ENCODE measurements at places on chromosomes 1 and 21.

DNA sequence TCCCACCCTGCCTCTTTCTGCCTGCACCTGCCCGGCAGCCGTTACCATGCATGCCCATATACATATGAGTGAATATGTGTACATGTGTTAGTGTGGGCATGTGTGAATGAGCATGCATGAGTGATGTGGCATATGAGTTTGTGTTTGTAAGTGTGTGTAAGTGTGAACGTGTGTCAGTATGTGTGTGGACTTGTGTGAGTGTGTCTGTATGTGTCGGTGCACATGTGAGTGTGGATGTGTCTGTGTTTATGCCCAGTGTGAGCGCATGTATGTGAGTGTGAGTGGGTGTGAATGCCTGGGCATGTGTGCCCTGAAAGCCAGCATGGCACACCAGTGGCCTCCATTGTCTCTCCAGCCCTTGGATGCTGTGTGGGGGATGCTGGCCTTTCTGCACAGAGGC is 2.5 kb upstream of the UMODL1 start:
- DNase-seq, result no peak

DNA sequence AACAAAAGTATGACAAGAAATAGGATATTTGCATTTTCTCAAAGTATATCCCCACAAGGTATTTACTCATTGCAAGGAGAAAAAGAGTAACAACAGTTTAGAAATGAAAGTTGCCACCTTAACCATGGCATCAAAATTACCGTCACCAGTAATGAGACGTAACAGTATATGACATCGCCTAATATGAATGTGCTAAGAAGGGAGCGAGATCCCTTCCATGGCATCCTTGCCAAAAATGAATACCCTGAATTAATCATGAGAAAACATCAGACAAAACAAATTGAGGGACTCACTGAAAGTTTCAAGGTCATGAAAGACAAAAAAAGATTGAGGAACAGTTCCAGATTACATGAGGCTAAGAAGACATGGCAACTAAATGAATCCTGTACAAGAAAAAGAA is 78.9 kb upstream of the MROH9 start:
- no peak for DNase-seq

- DNase-seq, result no peak
Measured at GRCh38 chr1:109261006-109261405, 11.7 kb downstream of the CELSR2 start.

- DNase-seq, result no peak
Measured at GRCh38 chr1:202807451-202807925, 733 bp downstream of the KDM5B start.

DNA sequence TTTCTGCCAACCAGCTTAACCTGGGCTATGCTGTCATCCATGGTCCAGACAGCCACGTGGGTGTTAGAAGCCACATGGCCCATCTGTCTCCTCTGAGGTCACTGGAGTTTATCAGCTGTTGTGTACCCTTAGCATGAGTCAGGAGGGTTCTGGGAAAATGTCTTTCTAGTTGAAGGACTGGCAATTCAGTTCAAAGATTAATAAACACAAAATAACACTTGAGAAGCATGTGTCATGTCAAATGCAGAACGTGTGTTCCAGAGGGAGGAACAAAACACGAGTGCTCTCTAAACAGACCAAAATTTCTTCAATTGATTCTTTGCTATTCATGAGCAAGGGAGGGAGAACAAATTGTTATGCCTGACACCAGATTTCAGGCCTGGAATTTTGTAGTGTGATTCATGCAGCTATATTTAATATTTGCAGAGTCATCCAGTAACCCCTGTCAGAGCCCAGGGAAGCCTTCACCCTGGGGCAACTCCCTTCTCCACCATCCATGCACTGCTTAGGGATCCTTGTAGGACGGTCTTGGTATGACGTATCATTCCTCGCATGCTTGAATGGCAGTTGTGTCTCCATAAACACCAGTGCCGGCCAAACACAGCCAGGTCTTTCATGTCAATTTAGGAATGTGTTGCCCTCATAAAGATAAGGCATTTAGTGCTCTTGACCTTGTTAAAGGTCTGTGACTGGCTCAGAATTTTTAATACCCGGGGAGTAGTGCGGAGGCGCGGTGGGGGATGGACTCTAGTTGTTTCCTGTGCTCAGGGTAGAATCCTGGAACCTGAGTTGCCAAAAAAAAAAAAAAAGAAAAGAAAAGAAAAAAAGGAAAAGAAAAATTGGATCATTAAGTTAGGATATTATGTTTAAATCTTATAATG is 27.7 kb upstream of the DYRK1A start:
- DNase-seq, result no peak

DNA sequence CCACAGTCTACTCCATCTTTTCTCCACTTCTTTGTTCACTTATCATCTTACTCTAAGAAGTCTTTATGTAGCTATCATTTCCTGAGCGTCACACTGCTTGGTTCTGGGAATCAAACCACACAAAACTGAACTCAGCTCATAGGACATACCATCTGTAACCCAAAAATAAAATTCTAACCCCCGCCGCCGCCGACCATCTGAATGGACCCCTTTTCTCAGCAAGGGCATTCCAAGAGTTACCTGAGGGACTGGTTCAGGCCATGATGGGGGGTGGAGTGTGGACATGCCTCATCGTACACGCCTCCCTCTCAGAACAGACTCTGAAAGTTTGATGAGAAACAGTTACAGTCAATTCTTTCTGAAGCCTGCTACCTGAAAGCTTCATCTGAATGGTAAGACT is 12.6 kb upstream of the CHI3L2 start:
- DNase-seq, result no peak

GRCh38 chr21:29096218-29097015 is 23.0 kb upstream of the CCT8 start:
- no peak for DNase-seq

- DNase-seq, result no peak
Measured at GRCh38 chr1:3942416-3943122, 42.5 kb upstream of the C1orf174 start.

DNA sequence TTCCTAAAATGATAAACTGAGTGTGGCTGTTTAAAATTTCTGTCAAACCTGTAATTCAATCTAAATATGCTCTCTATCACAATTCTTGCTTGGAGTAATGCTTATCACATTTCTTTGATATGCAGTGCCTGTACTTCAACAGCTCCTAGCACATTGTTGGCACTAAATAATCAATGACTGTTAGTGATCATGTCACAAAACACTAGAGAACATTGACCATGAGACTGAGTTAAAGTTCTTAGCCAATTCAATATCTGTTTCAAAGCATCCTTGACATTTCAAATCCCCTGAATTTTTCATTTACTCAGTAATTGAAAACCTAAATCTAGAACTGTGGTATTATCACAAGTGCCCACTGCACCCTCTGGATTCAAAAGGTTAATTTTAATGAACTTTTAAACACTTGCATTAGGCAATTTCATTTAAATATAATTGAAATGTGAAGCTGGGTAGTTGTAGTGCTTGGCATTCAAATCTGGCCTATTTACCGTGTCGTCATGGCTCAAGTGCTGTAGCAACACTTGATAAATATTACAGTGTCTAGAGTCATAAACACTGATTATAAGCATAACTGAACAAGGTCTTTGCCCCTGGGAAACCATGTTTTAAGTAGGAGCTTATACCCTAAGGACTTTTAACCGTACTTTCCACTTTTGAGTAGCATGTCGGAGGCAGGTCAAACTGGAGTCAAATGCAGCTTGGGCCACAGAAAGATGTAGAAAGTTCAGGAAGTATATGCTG is 143.6 kb downstream of the LRRC7 start:
- no peak for DNase-seq

DNA sequence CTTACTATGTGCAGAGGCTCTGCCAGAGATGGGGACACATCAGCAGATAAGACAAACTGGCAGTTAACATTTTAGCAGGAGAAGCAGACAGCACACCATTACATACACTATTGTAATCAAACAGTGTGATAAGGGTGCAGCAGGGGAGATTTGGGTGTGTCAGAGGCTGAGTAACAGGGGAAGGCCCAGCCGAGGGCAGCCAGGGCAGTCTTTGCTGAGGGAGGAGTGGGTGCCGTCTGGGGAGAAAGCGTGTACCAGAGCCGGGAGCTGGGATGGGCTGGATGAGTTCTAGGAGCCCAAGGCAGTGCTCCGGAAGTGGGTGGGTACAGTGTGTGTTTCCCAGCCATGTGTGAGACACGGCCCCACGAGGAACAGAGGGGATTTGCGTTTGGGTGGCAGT is 31.2 kb downstream of the KCNA10 start:
- DNase-seq, result no peak

DNA sequence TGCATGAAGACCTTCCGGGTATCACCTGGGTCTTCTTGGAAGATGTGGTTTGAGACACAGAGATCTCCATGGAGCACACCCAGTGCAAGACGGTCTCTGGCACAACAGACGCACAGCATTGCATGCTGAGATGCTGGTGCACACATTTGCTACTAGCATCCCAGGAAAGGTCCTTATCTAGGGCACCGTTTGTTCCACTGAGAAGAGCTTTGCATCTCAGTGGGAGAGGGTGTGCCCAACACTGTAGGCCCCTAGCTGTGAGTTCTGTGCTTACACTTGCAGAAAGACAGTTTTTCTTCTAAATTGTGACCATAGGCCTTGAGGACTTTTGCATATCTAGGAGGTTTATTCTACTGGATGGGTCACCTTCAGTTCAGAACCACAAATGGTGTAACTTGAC is 554.1 kb downstream of the MATN1 start:
- DNase-seq, result no peak

GRCh38 chr1:186139701-186140100 is 235.4 kb downstream of the TPR start:
- no peak for DNase-seq

DNA sequence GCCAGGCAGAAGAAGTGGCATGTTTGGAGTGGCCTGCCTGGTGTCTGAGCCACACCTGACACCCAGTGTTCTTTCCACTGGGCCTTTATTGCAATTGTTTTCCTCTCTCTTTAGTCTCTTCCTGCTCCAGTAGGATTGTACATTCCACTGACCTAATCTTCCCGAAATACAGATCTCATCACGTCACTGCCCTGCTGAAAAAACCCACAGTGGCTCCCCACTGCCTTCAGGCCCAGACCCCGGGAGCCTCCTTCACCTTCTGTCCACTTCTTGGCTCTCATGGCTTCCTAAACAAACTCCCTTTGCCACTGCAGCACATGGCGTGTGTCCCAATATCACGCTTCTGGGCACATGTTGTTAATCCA is 25.3 kb upstream of the ATP5PO start:
- no peak for DNase-seq

GRCh38 chr1:11143907-11144306 is 44.2 kb upstream of the EXOSC10 start:
- DNase-seq, result no peak

DNA sequence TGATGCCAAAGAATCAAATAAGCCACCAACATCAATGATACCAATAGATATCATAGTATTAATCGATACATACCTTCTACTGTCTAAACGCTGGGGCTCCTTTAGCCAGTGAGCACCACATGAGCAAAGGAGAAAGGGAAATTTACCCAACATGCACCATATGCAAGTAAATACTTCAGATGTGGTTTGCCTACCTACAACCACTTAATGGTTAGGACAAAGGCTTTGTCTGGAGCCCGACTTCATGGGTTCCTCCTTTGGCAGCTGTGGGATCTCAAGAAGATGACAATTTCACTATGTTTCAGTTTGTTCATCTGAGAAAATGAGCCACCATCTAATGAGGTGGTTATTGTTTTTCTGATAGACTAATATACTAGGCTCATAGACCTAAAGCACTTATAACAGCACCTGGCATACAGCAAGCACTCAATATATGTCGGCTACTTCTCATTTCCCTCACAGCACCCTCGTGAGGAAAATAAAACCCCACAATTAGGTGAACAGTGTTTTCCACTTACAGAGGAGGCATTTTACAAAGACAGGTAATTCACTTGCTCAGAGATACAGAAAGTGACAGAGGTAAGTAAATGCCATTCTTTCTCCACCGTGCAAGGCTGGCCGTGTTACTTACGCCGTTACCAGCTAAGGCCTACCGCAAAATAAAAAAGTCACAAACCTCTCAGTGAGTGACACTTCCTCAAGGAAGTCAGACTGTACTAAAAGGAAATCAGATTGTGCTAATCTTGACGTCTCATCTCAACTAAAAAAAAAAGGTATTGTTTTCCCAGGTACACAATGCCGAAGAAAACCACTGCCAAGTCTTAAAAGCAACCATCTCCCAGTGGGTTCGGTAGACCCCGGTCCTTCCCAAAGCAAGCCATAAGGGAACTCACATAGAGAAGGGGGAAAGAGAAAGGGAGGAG is 1.6 kb downstream of the TTC13 start:
- no peak for DNase-seq

GRCh38 chr1:2602866-2603520 is 16.4 kb downstream of the PRXL2B start:
- no peak for DNase-seq

GRCh38 chr1:168506204-168506819 is 37.5 kb downstream of the XCL2 start:
- no peak for DNase-seq

- no peak for DNase-seq
Measured at GRCh38 chr1:221816899-221817298, 75.0 kb upstream of the DUSP10 start.

GRCh38 chr1:13797397-13797796 is 97.4 kb downstream of the PRDM2 start:
- DNase-seq, result no peak

DNA sequence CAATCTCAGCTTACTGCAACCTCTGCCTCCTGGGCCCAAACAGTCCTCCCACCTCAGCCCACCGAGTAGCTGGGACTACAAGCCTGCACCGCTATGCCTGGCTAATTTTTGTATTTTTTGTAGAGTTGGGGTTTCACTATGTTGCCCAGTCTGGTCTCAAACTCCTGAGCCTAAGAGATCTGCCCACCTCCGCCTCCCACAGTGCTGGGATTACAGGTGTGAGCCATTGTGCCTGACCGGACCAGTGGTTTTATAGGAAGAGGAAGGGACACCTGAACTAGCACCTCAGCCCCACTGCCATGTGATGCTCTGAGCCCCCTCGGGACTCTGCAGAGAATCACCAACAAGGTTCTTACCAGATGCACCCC is 4.1 kb downstream of the CRYBG2 start:
- DNase-seq, result no peak

GRCh38 chr1:65554829-65555228 is 134.4 kb downstream of the LEPR start:
- no peak for DNase-seq

- no peak for DNase-seq
Measured at GRCh38 chr1:25651824-25652741, 35.5 kb downstream of the MAN1C1 start.

Data from stimulated activated CD4-positive, alpha-beta T cell treated with anti-CD3 and anti-CD28 coated beads, Interleukin-1b, Interleukin-23, amount 100 ng/mL, for 1 hour (primary cell).